ENCODE measurements at places on chromosomes 12 and 14.

- DNase-seq: no peak
These were observed 89.3 kb upstream of the TTC7B start for GRCh38 chr14:90905531-90905930.

- DNase-seq: no peak
These were observed 85.5 kb downstream of the CEP83 start for GRCh38 chr12:94374124-94374523.

DNA sequence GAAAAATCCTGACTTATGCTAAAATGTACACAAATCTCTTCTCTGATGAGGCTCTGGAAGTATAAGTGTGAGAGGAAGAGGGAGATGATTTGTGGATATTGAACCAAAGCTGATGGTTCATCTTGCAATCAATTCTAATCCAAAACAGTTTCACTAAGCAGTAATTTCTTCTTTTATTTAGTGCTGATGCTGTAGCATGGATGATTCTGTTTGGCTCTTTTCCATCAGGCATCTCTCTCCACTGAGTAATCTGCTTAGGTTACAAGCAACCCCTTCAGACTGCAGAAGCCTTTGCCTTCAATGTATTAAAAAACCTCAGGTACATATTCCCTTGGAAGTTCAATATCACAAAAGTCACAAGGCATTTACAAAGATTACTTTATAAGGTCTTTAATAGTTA lies 159.1 kb upstream of the CCDC198 start:
- no peak for DNase-seq

- DNase-seq: no peak
These were observed 224.5 kb downstream of the VRK1 start for GRCh38 chr14:97021571-97022168.

DNA sequence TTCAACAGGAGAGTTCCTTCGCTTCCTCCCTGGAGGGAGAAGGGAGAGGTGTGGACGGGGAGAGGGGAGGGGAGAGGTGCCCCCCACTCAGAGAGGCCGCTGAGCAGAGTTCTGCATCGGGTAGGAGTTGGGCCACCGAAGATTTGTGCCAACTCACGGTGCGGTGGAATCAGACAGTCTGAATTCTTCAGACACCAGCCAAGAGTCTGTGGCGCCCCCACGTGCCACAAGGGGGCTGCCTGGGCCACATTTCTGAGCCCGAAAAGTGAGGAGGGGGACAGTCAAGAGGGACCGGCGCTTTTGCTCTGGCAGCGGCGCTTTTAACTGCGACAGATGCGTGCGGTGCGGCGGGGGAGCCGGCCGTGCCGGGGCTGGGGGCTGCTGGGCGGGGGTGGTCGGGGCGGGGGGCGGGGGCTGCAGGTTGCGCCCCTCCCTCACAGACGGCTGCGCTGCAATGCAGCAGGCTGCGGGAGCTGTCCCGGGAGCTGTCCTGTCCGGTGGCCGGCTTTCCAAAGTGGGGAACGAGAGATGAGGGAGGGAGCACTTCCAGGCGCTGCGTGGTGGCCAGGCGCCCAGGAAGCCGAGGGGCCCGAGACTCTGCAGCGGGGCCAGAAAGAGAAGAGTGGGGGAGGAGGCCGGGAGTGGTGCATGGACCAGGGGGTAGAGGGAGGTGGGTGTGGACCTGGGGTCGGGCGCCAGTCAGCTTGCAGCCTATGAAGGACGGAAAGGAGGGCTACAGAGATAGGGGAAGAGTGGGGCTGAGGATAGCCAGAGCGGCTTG lies 975 bp upstream of the RTL1 start:
- no peak for DNase-seq

DNA sequence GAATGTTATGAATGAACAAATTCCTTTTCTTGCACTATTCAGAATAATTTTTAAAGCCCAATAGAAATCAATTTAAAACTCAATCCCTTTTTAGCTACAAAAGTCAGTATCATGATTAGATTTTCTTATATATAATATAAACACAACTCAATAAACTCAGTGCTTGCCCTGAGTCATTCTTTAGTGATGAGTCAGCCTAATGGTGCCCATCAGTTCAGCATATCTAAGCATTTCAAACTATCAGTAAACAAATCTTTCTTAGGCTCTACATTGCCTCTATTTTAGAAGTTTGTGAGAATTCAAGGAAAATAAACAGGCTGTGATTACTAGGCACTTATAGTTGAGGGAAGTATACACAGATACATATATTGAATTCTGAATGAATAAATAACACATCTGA lies 179.6 kb downstream of the NELL2 start:
- DNase-seq: no peak

DNA sequence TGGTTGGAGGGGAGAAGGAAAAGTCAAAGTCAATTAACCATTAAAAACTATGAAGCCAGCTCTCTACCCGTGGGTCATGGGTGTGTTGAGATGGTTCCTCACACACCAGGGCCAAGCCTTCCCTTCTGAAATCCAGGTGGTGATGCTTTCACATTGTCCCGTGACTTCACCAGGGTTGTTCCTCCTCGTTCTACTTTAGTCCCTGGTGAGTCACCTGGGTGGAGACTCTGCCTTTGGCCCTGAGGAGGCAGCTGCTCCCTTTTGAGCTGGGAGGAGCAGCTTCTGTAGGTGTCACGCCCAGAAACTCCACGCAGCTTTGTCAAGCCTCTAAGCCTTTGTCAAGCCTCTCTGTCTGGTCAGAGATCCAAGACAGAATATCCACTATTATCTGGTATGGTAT lies 348.3 kb downstream of the BMP4 start:
- no peak for DNase-seq

- DNase-seq: no peak
These were observed 280.8 kb downstream of the ATXN7L3B start for GRCh38 chr12:74818412-74818811.

DNA sequence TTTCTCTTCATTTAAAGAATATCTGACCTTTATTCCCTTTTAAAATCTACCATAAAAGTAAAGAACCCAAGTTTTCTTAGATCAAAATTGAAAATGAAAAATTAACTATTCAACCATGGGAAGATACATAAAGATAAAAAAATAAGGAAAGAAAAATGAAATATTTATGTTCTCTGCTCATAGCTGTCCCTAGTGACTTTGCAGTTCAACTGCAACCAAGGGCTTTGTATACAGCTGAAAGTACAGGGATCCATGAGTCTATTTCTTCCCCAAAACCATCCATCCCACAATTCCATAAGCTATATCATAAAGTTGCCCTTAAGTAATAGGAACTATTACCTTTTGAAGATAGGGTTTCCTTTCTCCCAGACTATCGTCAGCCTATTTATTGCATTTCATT lies 113.1 kb downstream of the ITPR2 start:
- no peak for DNase-seq

DNA sequence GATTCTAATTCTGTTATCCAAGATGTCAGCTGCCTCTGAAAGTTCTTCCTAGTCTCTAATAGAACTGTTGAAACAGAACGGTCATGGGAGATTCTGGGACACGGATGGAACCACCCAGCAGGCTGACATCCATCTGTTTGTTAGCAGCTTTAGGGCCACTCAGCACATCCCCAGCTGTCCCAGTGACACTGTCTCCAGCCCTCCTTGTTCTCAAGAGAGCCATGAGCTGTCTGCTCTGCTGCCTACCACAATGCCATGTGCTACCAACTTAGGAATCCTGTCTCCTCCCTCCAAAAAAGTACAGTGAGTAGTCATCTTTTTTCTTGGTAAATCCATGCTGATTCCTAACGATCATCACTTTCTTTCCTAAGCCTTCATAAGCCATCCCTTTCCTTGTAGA lies 130.5 kb downstream of the ZFP36L1 start:
- DNase-seq: no peak

GRCh38 chr12:71954083-71954778 lies 15.6 kb downstream of the TPH2 start:
- DNase-seq: no peak

GRCh38 chr12:66964629-66965028 lies 285.8 kb upstream of the GRIP1 start:
- DNase-seq: no peak

GRCh38 chr14:96138241-96138640 lies 66.4 kb upstream of the BDKRB2 start:
- DNase-seq: no peak

DNA sequence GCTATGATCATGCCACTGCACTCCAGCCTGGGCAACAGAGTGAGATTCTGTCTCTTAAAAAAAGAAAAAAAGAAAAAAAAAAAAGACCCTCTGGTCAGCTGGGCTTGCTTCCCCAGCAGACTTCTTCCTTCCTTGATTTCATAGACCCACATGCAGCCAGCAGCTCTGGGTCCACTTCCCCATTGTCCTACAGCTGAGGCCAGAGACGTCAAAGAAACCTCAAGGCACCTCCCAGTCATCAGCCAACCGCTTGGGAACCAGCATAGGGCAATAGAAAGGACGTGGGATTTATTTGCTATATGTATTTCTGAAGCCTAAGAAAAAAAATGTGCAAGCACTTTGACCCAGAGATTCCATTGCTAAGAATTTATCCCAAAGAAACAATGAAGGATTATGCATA lies 35.4 kb upstream of the SPPL3 start:
- DNase-seq: no peak

DNA sequence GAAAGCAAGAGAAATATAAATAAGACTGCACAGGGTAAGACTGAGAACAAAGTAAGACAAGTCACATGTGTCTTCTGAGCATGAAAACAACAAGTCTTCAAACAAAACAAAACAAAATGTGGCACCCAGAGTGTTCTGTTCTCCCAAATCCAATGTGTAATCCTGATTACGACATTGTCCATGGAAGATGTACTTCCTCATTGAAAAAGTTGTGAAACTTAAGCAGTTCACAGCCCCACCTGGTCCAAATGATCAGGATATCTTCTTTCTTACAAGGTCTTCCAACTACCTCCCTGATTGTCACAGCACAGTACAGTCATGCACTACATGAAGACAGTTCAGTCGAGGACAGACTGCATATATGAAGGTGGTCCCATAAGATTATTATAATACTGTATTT lies 23.3 kb upstream of the NEK9 start:
- no peak for DNase-seq

DNA sequence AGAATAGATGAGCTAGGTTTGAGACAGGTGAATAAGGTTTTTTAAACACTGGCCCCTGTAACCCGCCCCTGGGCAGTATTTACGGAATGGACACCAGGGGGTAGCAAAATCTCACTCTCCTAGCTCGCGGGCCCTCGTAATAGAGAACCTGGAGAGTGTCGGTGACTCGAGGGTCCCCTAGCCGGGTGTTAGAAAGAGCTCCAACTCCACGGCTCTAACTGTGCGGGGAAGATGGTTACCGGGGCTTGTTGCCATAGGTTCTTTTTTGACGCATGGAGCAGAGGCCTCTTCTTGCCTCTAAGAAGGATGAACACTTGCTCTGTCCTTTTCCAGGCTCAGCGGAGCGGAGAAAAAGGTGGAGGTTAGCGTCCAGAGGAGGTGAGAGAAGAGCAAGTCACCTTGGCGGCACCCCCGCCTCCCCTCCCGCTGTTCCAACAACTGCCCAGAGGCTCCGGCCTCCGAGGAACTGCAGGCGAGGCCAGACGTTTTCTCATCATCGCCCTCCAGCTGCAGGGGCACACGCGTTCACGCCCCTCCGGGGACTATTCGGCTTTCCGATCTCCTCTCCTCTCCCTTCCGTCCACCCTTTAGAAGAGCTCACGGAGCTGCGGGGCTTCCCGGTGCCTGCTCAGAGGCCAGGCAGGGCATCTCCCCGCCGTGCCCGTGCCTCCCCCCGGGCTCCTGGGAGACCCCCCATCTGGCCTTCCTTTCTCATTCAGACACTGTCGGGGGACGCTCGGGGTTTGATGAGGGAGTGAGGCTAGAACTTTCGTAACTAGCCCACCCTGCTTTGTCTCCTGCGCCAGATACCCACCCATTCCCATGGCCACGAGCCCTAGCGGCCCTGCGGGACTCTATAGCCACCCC lies 1.4 kb upstream of the ARHGEF40 start:
- DNase-seq: peak; percentile 8

DNA sequence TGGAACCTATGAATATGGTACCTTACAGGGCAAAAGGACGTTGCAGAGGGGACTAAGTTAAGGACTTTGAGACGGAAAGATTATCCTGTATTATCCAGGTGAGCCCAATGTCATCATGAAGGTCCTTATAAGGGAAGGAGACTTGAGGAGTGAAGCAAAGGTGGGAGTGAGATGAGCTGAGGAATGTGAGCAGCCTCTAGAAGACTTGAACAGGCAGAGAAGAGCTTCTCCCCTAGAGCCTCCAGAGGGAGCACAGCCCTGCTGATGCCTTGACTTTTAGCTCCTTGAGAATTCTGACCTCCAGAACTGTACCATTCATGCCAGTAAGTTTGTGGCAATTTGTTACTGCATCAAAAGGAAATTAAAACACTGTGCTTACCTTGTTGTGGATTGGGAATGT lies 41.8 kb upstream of the DCD start:
- DNase-seq: no peak

GRCh38 chr12:89343127-89343526 lies 9.2 kb downstream of the DUSP6 start:
- no peak for DNase-seq

GRCh38 chr14:87139299-87139698 lies 853.7 kb downstream of the GALC start:
- no peak for DNase-seq

GRCh38 chr12:56326533-56326932 lies 7.3 kb downstream of the PAN2 start:
- no peak for DNase-seq

DNA sequence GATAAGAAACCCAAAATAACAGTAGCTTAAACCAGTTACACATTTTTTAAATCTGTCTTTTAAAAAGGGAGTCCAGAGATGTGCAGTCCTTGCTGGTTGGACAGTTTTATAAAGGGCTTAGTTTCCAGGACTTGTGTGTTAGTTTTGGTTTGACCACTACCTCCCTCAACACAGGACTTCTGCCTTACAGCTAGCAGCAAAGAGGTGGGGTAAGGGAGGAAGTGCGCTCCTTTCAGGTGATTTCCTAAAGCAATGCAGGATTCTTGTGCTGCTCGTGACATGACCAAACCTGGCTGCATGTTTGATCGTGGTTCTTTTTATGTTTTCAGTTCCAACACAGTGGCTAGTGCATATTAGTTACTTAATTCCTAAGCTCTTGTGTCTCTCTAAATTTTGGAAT lies 266.2 kb downstream of the TMTC2 start:
- DNase-seq: no peak

- no peak for DNase-seq
These were observed 33.5 kb downstream of the TSHR start for GRCh38 chr14:80988735-80989429.

DNA sequence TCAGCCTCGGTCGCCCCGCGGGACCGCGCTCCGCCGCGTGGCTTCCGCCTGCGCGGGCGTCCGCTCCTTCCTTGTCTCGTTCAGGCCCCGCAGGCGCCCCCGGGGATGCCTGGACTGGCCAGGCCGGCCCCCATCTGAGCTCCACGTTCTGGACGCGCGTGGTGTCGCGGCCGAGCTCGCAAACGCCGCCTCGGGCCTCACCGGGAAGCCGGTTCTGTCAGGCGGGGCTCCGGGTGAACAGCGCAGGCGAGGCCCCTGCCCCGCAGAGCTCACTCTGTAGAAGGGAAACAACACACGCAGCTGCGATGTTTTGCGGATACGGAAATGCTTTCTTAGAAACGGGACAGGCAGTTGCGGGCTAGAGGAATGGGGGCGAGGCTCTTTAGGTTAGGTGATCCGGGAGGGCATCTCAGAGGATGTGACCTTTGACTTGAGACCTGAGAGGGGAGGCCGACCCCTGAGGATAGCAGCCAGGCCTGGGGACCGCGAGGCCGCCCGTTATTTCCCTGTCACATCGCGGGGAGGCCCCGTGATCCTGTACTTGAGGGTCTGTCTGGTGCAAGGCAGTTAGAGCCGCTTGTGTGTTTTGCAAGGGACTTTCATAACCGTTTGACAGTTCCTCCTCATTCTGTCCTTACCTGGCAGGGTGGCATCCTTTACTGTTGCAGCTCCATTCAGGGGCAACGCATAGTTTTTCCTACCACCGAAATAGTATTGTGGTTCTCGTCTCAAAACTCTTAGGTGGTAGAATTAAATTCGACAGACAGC lies 584 bp downstream of the VRK1 start:
- DNase-seq: no peak

- DNase-seq: no peak
These were observed 40.1 kb downstream of the RFLNA start for GRCh38 chr12:124334976-124335375.

All from stimulated activated CD4-positive, alpha-beta T cell treated with anti-CD3 and anti-CD28 coated beads, Interleukin-12 subunit alpha, Interleukin-12 subunit beta, amount 100 ng/mL, for 4 hours (primary cell).